B cell (primary cell): ENCODE measurements at places on chromosomes 2 and 18. TPM values are rescaled to one million over a fixed set of nuclear protein-coding genes. Genes with fewer than 3 reads are reported as not detected.

SETBP1 gene
- 129 and 141 TPM in 2 replicates for total RNA-seq

DNA sequence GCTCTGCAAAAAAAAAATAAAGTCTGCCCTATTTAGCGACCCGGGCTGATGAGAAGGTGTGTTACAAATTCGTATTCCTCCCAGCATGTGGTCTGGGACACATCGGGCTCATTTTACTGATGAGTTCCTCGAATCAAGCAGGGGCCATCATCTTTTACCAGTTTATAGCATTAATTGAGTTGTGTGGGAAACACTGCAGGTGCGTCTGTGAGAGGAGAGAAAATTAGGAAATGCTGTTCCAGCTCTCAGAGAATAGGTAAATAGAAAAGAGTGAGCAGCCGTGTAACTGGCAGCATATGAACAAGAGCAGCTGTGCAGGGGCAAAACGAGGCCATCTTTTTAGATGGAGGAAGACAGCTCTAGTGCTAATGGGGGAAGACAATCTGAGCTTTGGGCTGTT, 216.7 kb downstream of the SETBP1 start:
- DNase-seq, result no peak

DNA sequence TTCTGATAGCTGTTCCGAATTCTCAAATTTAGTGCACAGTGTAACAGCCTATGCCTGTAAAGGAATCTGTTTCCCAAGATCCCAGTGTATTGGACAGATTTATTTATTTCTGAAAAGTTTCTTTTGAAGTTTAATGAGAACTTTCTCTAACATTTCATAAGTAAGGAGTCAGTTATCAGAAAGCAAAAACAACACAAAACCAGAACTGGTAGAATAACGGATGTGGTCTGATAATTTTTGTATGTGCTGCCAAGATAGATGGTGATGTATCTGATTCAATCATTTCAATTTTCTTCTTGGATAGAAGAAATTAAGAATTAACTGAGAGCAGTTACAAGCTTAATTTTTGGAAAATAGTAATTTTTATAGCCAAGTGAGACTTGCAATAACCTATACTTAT, 374.3 kb downstream of the SOCS6 start:
- no peak for DNase-seq

OSR1 gene
- total RNA-seq, result not detected in 2 replicates

- no peak for DNase-seq
These were observed 147.0 kb downstream of the HDAC4 start for GRCh38 chr2:239253701-239254436.

DNA sequence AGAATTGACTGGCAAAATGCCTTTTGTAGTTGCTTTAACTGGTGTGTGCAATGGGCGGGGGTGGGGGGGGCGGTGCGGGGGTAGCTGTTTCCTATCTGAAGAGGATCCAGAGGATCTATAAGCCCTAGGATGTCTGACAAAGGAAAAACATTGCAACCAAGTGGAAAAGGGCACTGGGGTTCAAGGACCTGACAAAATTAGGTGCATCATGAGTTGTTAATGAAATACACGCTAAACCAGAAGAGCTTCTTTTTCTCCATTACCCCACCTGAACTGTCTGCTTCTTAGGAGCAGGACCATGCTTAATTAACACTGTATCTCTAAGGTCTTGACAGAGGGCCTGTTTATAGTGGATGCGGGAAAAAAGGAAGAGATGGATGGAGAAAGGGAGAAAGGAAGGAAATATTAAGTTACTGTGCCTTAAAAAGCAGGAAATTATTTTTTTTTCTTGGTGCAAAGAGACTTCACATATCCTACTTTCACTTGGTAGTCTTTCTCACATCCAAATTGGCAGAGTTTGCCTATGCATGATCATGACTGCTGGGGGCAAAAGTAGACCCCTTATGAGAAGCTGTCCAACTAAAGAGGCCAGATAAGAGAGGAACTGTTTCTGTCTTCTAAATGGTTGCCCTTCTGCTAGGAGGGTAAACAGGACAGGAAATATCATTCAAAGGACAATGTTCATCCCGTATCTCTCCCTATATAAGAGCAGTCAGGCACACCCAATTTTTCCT, 4.6 kb downstream of the RND3 start:
- DNase-seq, result no peak

CMPK2 gene
- total RNA-seq, result 2.0 and 2.9 TPM in 2 replicates

DNA sequence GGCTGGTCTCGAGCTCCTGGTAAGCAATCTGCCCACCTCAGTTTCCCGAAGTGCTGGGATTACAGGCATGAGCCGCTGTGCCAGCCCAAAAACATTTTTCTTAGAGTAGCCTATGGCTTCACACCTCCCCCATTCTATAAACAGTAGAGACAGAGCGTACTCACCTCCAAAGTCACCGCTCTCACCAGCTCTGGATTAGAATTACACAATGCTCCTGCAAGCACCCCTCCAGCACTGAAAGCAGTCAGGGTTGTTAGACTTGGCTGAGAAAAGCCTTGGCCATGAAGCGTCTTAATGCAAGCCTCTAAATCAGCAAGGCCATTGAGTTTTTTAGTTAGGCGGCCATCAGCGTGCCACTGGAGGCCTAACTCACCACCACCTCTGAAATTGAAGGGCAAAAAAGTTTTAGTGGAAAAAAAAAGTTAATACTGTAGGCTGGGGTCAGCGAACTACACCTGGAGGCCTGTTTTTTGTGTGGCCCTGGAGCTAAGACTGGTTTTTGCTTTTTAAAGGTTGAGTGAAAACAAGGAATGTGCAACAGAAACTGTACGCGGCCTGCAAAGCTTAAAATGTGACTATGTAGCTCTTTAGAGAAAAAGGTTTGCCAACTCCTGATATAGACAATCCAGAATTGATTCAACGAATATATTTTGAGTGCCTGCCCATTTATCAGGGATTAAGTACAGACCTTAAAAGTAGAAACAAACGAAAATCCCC, 34.6 kb downstream of the PREPL start:
- DNase-seq, result no peak

DNA sequence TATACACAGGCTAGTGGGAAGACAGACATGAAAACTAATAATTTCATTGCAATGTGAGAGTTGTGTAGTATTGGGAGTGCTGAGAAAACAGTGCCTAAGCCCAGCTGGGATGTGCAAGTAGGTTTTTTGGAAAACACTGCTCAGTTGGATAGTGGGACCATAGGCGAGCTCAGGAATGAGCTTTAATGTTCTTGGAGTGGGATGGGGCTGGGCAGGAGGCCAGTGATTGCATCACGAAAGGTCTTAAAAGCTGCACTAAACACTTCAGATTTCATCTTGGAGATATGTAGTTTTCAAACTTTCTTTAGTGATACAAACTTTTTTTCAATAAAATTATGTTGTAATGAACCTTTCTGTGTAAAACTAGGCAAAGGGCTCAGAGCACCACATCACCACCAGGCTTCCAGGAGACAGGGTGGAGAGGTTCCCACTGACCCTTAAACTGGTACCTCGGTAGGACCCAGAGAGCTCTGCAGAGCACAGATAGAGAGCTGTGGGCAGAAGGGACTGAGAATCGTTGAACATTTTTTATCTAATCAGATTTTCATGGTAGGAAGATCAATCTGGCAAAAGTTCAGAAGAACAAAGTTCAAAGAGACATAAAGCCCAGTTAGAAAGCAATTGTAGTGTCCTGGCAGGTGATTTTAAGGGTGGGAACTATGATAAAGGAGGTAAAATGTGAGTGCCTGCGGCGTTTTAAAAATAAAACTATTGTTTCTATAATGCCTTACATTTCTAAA, 176.2 kb downstream of the TRABD2A start:
- DNase-seq, result no peak

- no peak for DNase-seq
These were observed 294.8 kb downstream of the PTGR3 start for GRCh38 chr18:74914052-74914591.

DNA sequence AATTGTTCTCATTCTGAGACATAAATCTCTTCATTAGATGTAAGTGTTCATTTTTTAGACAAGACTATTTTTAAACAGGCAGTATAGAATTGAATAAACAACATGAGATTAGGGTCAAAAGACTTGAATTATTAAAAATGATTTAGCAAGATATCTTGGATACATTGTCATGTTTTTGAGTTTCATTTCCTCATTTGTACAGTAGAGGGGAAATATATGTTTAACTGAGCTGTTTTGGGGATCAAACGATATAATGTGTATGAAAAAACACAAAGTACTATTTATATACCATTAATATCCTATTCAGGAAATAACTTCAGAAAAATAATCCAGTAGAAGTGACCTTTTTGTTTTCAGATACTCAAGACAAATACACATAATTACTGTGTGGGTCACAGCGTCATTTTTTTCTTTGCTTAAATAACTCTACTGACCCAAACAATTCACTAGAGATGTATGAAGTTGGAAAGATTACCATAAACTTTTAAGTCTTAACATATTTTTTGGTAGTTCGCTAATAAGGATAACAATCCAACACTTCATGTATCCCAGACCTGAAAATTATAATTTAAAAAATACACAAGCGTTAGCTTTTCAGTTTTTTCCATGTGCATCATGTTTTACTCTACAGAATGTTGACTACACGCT, 896 bp upstream of the ASXL3 start:
- DNase-seq, result peak; percentile 2

UGP2 gene
- total RNA-seq, result 61.5 and 68.8 TPM in 2 replicates

CTAGE1 gene
- not detected in 2 replicates for total RNA-seq

- peak; percentile 87 for DNase-seq
These were observed at the start of gene BARD1 for GRCh38 chr2:214808981-214809750. Gene BARD1 (minus strand): TSS chr2:214809683. CDS start chr2:214809569, 114 bp downstream.

DNA sequence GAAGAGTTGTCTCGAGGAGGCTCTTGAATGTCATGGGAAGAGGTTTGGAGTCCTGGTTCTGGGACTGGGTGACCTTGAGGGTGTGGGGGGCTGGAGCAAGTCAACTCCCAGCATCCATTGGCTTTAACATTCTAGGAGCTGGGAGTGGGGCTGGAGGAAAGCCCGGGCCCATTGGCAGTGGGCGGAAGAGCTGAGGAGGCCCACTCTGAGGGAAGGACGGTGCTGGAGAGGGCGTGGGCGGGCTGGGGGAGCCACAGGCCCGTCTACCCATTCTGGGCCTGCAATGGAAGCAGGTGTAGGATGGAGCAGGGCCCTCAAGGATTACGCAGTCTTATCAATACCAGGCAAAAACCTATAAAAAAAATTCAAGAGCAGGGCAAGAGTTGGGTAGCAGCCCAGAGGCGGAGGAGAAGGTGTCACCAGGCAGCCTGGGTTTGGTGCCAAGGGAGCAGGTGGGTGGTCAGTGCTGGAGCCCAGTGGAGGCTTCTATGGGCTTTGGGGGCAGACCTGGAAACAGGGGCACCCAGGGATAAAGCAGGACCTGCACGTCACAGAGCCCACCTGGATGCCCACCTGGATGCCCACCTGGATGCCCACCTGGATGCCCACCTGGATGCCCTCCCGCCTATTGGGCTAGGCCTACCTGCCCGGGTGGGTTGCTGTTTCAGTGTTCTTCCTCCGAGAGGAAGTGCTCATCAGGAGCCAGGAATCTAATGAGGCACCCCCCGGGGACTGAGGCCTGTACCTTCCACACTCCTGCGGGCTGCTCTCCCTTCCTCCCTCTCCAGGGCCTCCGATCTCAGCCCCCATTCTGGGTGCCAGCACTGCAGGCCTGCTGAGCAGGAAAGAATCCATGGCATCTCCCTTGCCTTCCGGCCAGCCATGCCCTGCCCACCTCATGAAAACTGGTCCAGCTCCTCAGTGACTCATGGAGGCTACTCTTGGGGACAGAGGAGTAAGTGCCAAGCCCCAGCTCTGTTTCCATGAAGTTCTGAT, 71.3 kb downstream of the CTIF start:
- no peak for DNase-seq

PARD6G gene
- total RNA-seq, result not detected in 2 replicates

BMP10 gene
- total RNA-seq, result not detected in 2 replicates

- peak; percentile 60 for DNase-seq
These were observed 22.4 kb downstream of the CYP27C1 start for GRCh38 chr2:127197475-127198385.

DNA sequence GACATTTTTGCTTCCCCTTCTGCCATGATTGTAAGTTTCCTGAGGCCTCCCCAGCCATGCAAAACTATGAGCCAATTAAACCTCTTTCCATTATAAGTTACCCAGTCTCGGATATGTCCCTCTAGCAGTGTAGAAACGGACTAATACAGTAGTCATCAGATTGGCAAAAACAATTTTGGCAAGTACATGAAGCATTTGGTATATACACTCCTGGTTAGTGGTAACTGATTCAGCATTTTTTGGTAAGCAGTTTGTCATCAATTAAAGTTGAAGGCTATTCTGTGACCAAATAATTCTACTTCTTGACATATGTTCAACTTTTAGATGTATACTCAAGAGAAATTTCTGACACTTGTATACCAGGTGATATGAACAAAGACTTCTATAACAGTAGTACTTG, 190.5 kb upstream of the STON1 start:
- no peak for DNase-seq

GRCh38 chr18:57915248-57915647, 112.1 kb upstream of the ATP8B1 start:
- DNase-seq, result no peak

HOXD1 gene
- total RNA-seq, result not detected in 2 replicates

DNA sequence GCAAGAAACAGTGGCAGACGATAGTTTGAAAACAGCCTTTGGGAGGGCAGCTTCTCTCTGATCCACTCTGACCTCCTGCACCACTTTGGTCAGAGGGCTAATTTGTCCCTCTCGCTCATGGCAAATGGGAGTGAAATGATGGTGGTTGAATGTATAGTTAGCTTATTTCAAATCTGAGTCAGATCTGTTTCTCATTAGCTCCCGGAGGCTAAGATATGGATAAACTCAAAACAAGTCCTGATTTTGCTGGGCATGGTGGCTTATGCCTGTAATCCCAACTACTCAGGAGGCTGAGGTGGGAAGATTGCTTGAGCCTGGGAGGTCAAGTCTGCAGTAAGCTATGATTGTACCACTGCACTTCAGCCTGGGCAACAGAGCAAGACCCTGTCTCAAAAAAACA, 145.0 kb downstream of the ALK start:
- DNase-seq, result no peak

- DNase-seq, result no peak
These were observed 162.2 kb downstream of the PRPF40A start for GRCh38 chr2:152555048-152555447.

IL1F10 gene
- total RNA-seq, result not detected in 2 replicates

DNA sequence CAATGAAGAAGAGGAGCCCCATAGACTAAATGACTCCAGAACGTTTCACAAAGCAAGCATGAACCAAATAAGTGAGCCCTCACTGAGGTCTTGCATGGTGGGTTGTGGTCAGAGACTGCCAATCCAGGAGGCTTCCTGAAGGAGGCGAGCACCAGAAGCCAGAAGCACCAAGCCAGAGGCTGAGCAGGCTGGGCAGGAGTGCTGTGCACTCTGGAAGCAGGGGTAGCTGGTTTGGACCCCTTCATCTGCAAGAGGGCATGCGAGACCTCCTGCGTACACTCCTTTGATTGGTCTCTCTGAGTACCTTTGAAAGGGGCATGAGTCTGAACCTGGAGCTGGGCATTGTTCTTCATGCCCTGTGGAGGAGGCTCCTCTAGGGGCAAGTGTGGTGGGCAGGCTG, 192.5 kb downstream of the HAUS1 start:
- DNase-seq, result no peak

CARF gene
- 27.5 and 28.4 TPM in 2 replicates for total RNA-seq

- DNase-seq, result no peak
These were observed 301.4 kb upstream of the CNTNAP5 start for GRCh38 chr2:123723706-123724105.

ASXL3 gene
- 0.02 TPM in 1 of 2 replicates, not detected in the other for total RNA-seq

- no peak for DNase-seq
These were observed 1362.2 kb upstream of the TMEFF2 start for GRCh38 chr2:193556766-193557470.
